ENCODE measurements at places on chromosomes 3 and 15.

- H3K27ac ChIP-seq = no peak overlapping the region
- H3K27me3 ChIP-seq = no peaks in the 10 kb centered on the region
- no peaks in the 10 kb centered on the region for H3K36me3 ChIP-seq
These were observed 752.3 kb downstream of the EPHA3 start for GRCh38 chr3:89859757-89860156.

GRCh38 chr15:33580526-33580925 is 269.8 kb downstream of the RYR3 start:
- H3K36me3 ChIP-seq = no peaks in the 10 kb centered on the region
- H3K4me3 ChIP-seq = no peak overlapping the region
- no peaks in the 10 kb centered on the region for H3K27me3 ChIP-seq

DNA sequence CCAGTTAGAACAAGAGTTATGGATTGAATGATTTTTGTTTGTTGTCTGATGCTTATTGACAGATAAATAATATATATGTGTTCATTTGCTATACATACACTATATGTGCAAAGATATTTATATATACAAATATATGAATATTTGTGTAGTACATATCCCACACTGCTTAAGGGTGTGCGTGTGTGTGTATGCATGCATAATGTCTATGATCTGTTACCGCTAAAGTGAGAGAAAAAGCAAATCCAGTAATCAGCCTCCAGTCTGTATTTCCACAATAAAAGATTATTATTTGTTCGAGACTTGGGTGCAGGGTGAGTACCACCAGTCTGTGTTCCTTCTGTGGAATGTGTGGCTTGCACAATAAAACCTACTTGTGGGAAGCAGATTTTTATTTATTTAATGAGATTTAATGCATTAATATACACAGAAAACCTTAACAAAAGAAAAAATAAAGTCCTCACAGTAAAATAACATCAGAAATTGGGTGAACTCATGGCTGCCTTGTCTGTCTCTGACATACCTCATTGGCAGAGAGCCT is 366.0 kb upstream of the TBL1XR1 start:
- H3K27ac ChIP-seq = peak overlapping the region; percentile 36
- H3K4me1 ChIP-seq = no peaks in the 10 kb centered on the region
- no peak overlapping the region for H3K4me3 ChIP-seq
- H3K27me3 ChIP-seq = no peaks in the 10 kb centered on the region

DNA sequence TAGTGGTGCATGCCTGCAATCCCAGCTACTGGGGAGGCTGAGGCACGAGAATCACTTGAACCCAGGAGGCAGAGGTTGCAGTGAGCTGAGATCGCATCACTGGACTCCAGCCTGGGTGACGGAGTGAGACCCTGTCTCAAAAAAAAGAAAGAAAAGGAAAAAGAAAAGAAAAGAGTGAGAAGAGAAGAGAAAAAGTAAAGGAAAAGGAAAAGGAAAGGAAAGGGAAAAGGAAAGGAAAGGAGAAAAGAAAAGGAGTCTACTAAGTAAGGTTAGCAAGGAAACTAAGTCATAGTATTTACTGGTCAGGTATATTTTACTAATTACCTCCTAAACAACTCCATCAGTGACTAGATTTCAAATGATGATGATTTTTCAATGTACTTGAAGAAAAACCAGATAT is 198.3 kb downstream of the VPS13C start:
- no peak overlapping the region for H3K4me3 ChIP-seq
- H3K27me3 ChIP-seq = no peaks in the 10 kb centered on the region
- DNase-seq = no peak
- no peaks in the 10 kb centered on the region for H3K4me1 ChIP-seq
- H3K36me3 ChIP-seq = peaks cover 4% of the 10 kb centered on the region
- H3K27ac ChIP-seq = no peak overlapping the region

- no peak for DNase-seq
- H3K4me3 ChIP-seq = no peak overlapping the region
- H3K27me3 ChIP-seq = no peaks in the 10 kb centered on the region
- H3K27ac ChIP-seq = peak overlapping the region; percentile 66
- H3K36me3 ChIP-seq = no peaks in the 10 kb centered on the region
These were observed 14.9 kb upstream of the MAGI1 start for GRCh38 chr3:66053550-66054094.

GRCh38 chr3:46699676-46700523 is 1.3 kb upstream of the TMIE start:
- no peaks in the 10 kb centered on the region for H3K36me3 ChIP-seq
- peaks cover 36% of the 10 kb centered on the region for H3K4me1 ChIP-seq
- no peak overlapping the region for H3K4me3 ChIP-seq
- H3K27ac ChIP-seq = no peak overlapping the region
- H3K27me3 ChIP-seq = no peaks in the 10 kb centered on the region
- no peak for DNase-seq

- peaks cover 43% of the 10 kb centered on the region for H3K4me1 ChIP-seq
- no peaks in the 10 kb centered on the region for H3K36me3 ChIP-seq
- H3K27me3 ChIP-seq = no peaks in the 10 kb centered on the region
- peak overlapping the region; percentile 88 for H3K27ac ChIP-seq
- peak overlapping the region; percentile 45 for H3K4me3 ChIP-seq
- peak; percentile 89 for DNase-seq
These were observed 114.0 kb downstream of the FNDC3B start for GRCh38 chr3:172153335-172153861.

- H3K27ac ChIP-seq = no peak overlapping the region
- no peaks in the 10 kb centered on the region for H3K4me1 ChIP-seq
- no peaks in the 10 kb centered on the region for H3K27me3 ChIP-seq
- H3K36me3 ChIP-seq = no peaks in the 10 kb centered on the region
These were observed 126.8 kb downstream of the ATP1B3 start for GRCh38 chr3:142003291-142003690.

GRCh38 chr3:145266368-145266767 is 894.6 kb downstream of the PLOD2 start:
- no peak overlapping the region for H3K4me3 ChIP-seq
- no peak for DNase-seq

DNA sequence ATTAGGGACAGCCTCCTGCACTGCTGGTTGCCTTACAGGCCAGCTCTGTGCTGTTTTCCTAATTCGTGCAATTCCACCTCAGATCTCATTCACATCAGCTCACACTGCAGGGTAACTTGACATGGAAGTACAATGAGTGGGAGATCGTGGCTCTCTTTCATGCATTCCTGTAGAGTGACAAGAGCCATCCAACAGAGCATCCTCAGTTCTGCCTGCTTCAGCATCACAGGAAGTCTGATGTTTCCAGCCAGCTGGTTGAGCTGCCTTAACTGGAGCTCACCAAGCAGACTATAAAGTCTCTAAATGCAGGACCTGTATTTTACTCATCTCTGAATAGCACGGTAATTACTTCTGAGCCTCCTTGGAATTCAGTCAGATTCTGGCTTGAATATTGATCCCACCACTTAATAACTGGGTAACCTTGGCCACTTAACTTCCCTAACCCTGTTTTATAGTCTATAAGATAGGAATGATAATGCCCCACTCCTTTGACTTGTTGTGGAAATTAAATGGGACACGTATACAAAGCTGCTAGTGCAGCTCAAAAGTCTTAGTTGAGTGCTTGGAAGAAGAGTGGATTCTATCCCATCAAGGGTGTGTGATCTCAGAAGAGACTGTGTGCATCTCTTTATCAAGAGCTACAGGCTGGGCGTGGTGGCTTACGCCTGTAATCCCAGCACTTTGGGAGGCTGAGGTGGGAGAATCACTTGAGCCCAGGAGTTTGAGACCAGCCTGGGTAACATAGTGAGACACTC is 1.4 kb upstream of the DIS3L start:
- H3K36me3 ChIP-seq = no peaks in the 10 kb centered on the region
- H3K27me3 ChIP-seq = no peaks in the 10 kb centered on the region
- DNase-seq = no peak
- peak overlapping the region; percentile 88 for H3K27ac ChIP-seq
- peaks cover 12% of the 10 kb centered on the region for H3K4me1 ChIP-seq

GRCh38 chr3:99357131-99357530 is 281.3 kb upstream of the COL8A1 start:
- no peaks in the 10 kb centered on the region for H3K4me1 ChIP-seq
- no peaks in the 10 kb centered on the region for H3K36me3 ChIP-seq
- H3K27me3 ChIP-seq = no peaks in the 10 kb centered on the region
- no peak for DNase-seq
- H3K27ac ChIP-seq = no peak overlapping the region

DNA sequence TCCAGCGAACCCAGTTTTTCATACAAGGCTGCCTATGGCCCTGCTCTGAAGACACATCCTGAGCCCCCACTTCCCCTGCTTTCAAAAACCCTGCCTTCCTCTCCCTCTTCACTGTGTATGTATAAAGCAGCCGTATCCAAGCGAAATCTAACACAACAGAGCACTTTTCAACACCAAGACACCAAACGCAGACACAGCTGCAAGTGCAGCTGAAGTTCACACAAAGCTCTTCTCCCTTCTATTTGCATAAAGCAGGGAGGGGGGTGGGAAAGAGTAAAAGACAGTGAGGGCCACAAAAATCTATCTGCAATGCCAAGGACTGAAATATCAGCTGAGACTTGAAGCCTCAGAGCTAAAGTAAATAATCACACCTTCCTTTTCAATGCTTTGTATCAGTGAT is 35.1 kb upstream of the CSPG5 start:
- no peak overlapping the region for H3K27ac ChIP-seq
- H3K4me1 ChIP-seq = peaks cover 12% of the 10 kb centered on the region
- peaks cover 15% of the 10 kb centered on the region for H3K36me3 ChIP-seq

All from thoracic aorta (tissue), 2 donors.